ENCODE measurements at places on chromosomes 5 and 9.

DNA sequence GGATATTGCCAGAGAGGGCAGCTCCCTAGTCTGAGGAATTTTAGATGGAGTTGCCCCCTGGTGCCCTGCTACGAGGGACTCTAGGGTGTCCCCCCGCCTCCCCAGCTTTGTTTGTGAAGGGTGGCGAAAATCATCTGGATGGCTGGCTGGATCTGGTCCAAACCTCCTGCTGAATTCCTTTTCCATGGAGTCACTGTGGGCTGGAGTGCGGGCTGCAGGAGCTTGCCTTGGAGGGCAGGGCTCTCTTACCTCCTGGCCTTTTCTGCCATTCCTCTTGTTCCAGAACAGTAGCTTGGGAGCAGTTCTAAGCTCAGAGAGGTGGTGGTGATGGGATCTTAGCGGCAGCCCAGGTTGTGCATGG, 2.1 kb downstream of the SYNPO start:
- DNase-seq: peak; percentile 38

DNA sequence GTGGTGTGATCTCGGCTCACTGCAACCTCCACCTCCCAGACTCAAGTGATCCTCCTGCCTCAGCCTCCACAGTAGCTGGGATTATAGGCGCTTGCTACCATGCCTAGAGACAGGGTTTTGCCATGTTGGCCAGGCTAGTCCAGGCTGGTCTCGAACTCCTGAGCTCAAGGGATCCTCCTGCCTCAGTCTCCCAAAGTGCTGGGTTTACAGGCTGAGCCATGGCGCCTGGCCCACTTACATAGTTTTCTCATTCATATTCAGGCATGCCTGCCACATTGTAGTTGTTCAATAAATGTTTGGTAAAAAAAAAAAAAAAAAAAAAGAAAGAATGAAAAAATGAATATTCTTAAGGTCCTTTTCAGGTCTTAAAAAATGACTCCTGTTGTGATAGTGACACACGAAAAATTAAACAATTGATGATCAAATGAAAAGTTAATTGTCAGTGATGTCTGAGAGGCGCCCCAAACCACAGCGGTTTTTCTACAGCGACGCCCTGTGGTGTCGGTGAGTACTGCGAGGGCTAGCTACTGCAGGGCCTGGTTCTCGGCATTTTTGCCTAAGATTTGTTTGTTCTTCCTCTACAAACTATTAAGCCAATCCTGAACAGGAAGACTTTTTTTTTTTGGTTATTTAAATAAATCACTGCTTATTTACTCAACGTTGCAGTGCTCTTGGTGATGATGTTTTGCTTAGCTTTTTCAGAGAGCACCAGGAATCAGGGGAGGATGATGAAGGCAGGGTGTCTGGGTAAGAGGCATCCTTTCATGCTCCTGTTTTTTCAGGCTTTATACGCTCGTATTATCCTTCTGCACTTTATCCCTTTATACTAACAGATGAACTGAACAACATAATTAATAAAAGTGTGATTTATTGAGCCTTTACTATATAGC, 67.0 kb upstream of the DPYSL3 start:
- no peak for DNase-seq

- no peak for DNase-seq
Measured at GRCh38 chr9:89080193-89080592, 88.9 kb downstream of the S1PR3 start.

- DNase-seq: no peak
Measured at GRCh38 chr9:37398464-37399025, 24.0 kb upstream of the GRHPR start.

- DNase-seq: no peak
Measured at GRCh38 chr5:40497573-40497972, 182.1 kb upstream of the PTGER4 start.

GRCh38 chr9:110738982-110739381, 70.4 kb downstream of the MUSK start:
- no peak for DNase-seq

- no peak for DNase-seq
Measured at GRCh38 chr5:10775646-10776045, 14.6 kb upstream of the DAP start.

Measured in HCT116 (cell line).